ENCODE measurements at places on chromosomes 13 and 19. TPM values are rescaled to one million over a fixed set of nuclear protein-coding genes. Genes with fewer than 3 reads are reported as not detected.

DNA sequence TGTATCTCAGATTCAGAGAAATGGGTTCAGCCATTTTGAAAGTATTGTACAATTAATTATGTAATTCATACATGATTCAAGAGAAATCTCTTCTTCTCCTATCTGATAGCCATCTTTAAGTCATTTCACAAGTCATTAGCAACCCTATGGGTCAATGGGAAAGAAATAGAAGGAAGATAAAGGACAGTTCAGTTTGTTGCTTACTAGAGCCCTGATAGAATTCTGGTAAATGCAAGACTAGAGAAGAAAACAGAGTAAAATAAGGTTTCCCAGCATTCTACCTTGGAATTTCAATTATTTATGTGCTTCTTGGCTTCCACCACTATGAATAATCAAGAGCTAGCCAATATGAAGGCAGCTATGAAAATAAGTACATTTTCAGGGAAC, 117.7 kb downstream of the LHFPL6 start:
- no peak for DNase-seq

- DNase-seq = peak; percentile 94
These were observed 4.3 kb downstream of the BBC3 start for GRCh38 chr19:47226426-47227351.

DNA sequence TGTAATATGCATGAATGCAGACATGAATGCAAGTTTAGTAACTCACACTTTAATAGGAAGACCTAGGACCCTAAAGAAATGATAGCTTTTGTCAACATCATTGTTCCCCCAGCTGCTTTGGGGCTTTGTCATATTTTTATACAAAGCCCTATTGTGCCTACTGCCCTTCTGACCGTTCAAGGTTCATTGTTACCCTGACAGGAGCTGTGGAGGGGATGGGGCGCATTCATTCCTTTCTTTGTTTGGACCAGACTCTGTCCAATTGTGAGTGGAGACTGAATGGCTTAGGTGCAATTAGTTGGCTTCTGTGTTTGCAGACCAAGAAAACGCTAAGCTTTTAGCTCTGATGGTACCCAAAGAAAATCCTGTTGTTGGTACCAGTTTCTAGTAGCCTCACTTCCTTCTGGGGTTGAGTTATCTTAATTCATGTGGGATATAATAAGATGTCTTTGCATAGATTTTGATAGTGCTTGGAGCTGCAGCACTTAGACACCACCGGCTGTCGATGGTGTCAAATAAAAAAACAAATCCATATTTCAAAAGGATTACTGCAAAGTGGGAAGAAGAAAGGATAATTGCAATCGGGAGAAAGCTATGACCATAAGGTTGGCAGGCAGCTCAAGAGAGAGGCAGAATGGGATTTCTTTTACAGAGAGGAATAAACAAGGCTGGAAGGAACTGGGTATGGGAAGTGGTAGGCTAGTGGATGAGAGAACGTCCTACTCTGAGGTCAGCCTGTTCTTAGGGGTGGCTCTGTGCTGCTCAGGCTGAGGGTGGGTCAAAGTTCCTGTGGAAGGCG, 133.9 kb upstream of the TMTC4 start:
- DNase-seq = no peak

GRCh38 chr19:10662384-10663251, 8.5 kb downstream of the ILF3 start:
- no peak for DNase-seq

- no peak for DNase-seq
These were observed 525.8 kb downstream of the MYO16 start for GRCh38 chr13:109154966-109155761.

- no peak for DNase-seq
These were observed 34.4 kb downstream of the DNAJC15 start for GRCh38 chr13:43057653-43058317.

GRCh38 chr19:18710186-18710585, 26.7 kb downstream of the CRTC1 start:
- DNase-seq = no peak

DNA sequence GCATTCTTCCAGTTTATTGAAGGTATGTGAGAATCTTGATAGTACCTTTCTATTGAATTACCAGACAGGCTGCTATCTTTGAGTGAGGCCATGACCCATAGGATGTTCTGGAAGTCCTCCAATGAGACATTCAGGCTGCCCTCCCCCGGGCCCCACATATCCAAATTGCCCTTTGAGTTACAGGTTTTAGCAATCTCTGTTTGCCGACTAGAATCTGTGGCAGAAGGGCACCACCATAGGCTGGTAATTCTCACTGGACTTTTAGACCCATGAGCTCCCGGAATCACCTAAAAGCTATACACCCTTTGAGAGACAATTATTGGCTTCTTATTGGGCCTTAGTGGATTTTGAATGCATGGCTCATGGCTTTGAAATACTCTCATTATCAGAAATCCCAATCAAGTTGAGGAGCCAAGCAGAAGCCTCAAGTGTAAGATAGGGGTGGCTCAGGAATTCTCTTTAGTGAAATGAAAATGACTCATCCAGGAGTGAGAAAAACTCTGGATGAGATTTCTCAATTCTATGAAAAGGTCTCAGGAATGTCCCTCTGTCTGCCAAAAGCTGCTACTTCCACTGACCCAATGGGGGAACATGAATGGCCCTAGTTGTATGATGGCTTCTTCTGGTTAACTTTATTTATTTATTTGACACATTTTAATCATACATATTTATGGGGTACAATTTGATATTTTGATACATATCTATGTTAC, 172.1 kb upstream of the CSNK1A1L start:
- DNase-seq = no peak

DNA sequence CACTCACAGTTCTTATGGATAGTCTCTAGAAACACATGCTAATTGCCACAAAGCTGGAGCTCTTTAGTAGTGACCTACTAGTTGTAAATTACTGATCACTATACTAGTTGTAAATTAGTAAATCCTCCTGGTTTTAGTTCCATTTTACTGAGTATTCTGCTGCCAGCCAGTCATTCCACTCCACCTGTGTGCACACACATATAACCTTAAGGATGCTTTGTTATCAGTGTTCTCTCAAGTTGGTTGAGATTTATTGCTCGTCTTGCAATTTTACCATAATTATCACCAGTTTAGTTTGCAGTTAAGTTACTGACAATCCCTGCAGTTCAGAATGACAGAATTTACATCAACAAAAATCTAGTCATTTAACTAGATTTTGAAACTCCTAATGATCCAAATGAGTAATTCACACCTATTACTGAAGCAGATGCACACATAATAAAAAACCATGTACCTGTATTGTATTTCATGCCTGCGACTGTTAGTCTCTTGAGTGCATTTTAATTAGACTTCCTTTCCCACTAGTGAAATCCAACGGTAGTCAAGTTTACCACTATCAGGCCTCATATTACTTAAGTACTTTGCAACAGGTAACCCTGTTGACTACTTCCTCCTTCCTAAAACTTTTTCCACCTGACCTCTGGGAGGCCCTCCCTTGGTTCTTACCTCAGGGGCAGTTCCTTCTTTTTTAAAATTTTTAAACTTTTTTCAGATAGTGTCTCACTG, 7.6 kb downstream of the TPT1 start:
- no peak for DNase-seq

DNA sequence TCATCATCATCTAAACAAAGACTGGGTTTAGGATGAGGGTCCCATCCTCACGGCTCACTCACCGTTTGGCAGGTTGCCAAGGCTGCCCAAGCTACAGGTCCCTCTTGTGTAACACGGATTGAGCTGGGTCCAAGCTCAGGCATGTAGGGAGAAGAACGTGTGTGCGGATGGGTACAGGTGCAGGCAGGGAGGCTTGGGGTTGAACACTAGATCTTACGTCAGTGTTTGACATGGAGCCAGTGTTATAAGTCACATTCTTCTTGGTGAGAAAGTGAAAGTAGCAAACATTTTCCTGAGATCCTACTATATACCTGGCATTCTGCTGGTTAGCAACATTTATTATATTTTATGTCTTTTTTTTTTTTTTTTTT, 136.8 kb upstream of the RNF113B start:
- no peak for DNase-seq

DNA sequence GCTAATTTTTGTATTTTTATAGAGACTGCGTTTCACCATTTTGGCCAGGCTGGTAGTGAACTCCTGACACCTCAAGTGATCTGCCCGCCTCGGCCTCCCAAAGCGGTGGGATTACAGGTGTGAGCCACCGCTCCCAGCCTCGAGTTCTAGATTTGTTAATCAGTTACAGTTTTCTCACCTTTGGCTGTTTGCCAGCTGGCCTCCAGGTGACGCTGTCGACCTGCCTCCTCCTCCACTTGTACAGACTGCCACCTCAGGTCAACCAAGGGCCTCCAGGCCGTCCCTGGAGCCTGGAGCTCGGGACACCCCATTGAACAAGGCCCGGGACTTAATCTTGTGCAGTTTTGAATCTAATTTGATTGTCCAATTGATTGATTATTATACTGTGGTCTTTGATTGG, 45.5 kb downstream of the IER2 start:
- no peak for DNase-seq

DNA sequence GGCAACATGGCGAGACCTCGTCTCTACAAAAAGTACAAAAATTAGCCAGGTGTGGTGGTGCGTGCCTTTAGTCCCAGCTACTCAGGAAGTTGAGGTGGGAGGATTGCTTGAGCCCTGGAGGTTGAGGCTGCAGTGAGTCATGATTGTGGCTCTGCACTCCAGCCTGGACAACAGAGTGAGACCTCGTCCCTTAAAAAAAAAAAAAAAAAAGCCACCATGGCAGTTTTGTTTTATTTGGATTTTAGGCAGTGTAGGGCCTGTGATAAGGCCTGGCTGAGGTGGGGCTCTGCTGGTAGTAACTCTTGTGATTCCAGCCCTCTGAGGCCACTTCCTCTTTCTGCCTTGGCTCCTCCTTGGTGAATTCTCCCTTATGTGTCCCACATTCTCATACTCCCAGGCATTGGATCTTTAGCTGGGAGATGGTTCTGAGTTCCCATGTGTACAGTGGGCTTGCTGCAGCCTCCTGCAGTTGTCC, 39.2 kb downstream of the GATAD2A start:
- no peak for DNase-seq

- no peak for DNase-seq
These were observed 134.7 kb upstream of the GPR12 start for GRCh38 chr13:26895081-26895807.

GRCh38 chr13:110403315-110403714, 96.2 kb downstream of the COL4A2 start:
- no peak for DNase-seq

GRCh38 chr19:4504891-4505569, 13.3 kb downstream of the PLIN4 start:
- no peak for DNase-seq

- DNase-seq = no peak
These were observed 16.1 kb downstream of the GNA11 start for GRCh38 chr19:3110126-3110825.

GRCh38 chr19:58037927-58038687, 4.3 kb downstream of the ZSCAN1 start:
- no peak for DNase-seq

- DNase-seq = peak; percentile 77
These were observed 46.2 kb downstream of the ACTN4 start for GRCh38 chr19:38693380-38694223.

- DNase-seq = no peak
These were observed 5.3 kb downstream of the SLC25A15 start for GRCh38 chr13:40794414-40795368.

- DNase-seq = no peak
These were observed 338.1 kb downstream of the RFC3 start for GRCh38 chr13:34155931-34156607.

DNA sequence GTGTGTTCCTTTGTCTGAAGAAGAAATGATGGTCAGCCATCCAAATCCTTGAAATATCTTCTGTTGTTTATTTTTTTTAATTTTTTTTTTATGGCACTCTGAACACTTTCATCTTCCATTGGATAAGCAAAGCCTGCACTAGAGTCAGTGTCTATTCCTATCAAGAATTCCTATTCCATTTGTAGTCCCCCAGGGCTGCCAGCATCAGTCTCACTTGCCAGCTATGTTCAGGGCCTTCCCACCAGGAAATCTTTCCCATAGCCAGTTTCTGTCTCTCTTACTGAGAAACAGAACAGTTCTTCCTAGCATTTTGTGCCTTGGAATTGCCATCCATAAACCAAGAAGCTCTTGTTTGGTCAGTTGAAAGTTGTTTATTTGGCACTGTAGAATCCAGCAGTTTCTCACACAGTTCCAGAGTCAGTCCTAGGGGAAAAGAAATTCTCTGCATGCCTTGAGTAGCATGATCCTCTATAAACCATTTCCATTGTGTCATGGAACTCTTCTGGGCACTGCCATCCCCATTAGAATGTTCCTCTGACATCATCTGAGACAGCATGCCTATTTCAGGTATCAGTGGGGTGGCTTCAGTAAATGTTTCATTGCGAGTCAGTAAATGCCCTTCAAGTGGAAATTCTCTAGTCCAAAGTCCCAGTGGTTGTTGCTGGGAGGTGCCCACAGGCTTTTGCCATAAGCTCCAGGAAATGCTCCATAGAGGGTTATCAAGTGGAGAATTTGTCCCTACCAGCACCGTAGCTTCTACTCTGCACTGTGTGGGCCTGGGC, 18.7 kb upstream of the SPRYD7 start:
- no peak for DNase-seq

DNA sequence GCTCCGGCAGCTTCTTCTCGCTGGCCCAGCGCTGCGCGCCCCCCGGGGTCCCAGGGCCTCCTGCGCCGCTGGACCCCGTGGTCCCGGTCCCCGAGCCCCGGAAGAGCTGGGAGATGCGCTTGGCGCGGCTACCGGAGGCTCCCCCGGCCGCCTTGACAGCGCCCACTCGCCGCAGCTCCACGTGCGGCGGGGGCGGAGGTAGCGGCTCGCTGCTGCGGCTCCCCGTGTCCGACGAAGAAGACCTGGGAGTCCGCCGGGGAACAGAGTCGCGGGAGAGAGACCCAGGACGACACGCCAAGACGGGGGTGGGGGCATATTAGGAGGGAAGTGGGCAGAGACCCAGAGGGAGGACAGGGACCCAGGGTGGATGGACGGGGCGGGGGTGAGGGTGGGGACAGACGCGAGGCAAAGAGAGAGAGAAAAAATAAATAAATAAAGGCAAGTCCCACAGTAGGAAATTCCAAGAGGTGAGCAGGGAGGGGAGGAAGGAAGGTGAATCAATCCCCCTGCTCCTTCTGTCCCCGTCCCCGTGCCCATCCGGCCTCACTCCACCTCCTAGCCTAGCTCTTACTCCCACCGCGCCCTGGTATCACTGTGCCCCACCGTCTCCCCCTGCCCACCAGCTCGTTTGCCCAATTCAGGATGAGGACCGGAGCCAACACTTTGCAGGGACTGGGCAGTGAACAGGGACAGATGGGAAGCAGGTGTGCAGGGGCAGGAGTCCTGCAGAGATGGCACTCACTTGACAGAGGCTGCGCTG, 826 bp downstream of the RASIP1 start:
- DNase-seq = peak; percentile 58

The LSM4 gene
- total RNA-seq = 121 TPM

The ZNF627 gene
- total RNA-seq = 12.3 TPM

The SLC25A15 gene
- 6.3 TPM for total RNA-seq

The KCNRG gene
- 2.8 TPM for total RNA-seq

The NXNL1 gene
- not detected for total RNA-seq

The URI1 gene
- 47.6 TPM for total RNA-seq

The SOX1 gene
- not detected for total RNA-seq

The PIN1 gene
- total RNA-seq = 67.2 TPM

The RXFP2 gene
- not detected for total RNA-seq

The GSX1 gene
- not detected for total RNA-seq

The CEACAM21 gene
- total RNA-seq = 4.8 TPM

The SLC1A5 gene
- total RNA-seq = 172 TPM

The SYCN gene
- total RNA-seq = not detected
